Osteocyte (in vitro differentiated cells): ENCODE measurements at places on chromosomes 11 and 22. TPM values are rescaled to one million over a fixed set of nuclear protein-coding genes. Genes with fewer than 3 reads are reported as not detected.

CARD10 gene
- 29.2 and 31.5 TPM in 2 replicates for total RNA-seq

LRRC32 gene
- total RNA-seq: 35.6 and 39.6 TPM in 2 replicates

SMCO4 gene
- total RNA-seq: 14.6 and 14.7 TPM in 2 replicates

STT3A gene
- total RNA-seq: 226 and 229 TPM in 2 replicates

IGLL1 gene
- not detected in 2 replicates for total RNA-seq

NOX4 gene
- 19.6 and 20.1 TPM in 2 replicates for total RNA-seq

- DNase-seq: no peak
These were observed 5.6 kb downstream of the DUSP8 start for GRCh38 chr11:1566381-1567051.

DNA sequence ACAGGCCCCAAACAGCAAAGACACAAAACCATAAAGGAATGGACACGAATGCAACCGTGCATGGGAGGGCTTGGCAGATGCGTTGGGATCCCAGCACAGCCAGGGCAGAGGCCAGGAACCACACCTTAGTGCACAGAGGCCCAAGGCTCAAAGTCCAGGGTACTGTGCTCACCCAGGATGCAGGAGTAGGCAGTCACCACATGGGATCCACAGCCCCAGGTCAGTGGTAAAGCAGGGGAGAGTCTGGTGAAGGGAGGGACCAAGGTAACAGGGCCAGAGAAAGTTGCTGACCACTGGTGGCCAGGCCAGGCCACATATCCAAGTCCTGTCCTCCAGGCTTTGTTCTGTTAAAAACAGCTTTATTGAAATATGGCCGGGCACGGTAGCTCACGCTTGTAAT lies 6.5 kb upstream of the CERK start:
- DNase-seq: no peak

- no peak for DNase-seq
These were observed 5.5 kb downstream of the SEPTIN3 start for GRCh38 chr22:41974691-41975290.

DNA sequence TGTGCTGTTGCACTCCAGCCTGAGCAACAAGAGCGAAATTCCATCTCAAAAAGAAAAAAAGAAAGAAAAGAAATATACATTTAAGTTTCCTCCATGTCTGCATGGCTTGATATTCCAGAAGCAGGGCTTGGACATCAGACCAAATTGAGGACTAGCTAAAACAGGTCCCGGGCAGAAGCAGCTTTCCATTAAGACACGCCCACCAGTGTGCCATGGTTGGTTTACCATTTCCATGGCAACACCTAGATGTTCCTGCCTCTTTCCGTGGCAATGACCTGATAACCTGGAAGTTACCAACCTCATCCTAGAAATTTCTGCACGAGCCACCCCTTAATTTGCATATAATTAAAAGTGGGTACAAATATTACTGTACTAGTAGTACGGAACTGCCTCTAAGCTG lies 111.3 kb downstream of the NAT10 start:
- no peak for DNase-seq

GRCh38 chr11:33128739-33129138 lies 32.5 kb downstream of the CSTF3 start:
- DNase-seq: no peak

GRCh38 chr11:119258983-119259382 lies 52.8 kb downstream of the CBL start:
- DNase-seq: no peak

GRCh38 chr11:47552056-47552565 lies 821 bp downstream of the CELF1 start:
- DNase-seq: no peak

GRCh38 chr11:34345540-34345876 lies 12.3 kb downstream of the ABTB2 start:
- DNase-seq: no peak

DNA sequence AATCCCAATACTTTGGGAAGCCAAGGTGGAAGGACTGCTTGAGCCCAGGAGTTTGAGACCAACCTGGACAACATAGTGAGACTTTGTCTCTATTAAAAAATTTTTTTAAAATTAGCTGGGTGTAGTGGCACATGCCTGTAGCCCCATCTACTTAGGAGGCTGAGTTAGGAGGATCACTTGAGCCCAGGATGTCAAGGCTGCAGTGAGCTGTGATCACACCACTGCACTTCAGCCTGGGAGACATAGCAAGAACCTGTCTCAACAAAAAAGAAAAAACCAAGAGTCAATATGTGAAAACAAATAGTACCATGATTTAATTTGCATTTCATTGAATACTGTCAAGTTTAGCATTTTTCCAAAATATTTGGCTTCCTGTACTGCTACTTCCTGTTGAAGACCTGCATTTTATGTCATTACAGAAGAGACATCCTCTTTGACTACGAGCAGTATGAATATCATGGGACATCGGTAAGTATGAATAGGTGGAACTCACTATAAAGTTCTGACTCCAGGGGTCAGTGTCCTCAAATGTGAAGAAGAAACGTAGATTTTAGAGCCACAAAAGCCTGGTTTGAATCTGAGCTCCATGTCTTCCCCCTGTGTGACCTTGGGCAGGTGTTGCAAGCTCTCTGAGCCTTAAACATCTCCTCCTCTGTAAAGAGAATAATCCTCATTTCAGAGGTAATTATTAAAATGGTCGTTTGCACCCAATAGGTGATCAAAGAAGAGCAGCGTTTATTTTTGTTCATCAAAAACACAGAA lies 16.0 kb downstream of the CDC45 start:
- no peak for DNase-seq

DNA sequence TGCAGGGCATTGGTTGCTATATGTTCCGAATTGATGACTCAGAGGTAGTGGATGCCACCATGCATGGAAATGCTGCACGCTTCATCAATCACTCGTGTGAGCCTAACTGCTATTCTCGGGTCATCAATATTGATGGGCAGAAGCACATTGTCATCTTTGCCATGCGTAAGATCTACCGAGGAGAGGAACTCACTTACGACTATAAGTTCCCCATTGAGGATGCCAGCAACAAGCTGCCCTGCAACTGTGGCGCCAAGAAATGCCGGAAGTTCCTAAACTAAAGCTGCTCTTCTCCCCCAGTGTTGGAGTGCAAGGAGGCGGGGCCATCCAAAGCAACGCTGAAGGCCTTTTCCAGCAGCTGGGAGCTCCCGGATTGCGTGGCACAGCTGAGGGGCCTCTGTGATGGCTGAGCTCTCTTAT lies 5.4 kb upstream of the TTC36 start:
- no peak for DNase-seq

DNA sequence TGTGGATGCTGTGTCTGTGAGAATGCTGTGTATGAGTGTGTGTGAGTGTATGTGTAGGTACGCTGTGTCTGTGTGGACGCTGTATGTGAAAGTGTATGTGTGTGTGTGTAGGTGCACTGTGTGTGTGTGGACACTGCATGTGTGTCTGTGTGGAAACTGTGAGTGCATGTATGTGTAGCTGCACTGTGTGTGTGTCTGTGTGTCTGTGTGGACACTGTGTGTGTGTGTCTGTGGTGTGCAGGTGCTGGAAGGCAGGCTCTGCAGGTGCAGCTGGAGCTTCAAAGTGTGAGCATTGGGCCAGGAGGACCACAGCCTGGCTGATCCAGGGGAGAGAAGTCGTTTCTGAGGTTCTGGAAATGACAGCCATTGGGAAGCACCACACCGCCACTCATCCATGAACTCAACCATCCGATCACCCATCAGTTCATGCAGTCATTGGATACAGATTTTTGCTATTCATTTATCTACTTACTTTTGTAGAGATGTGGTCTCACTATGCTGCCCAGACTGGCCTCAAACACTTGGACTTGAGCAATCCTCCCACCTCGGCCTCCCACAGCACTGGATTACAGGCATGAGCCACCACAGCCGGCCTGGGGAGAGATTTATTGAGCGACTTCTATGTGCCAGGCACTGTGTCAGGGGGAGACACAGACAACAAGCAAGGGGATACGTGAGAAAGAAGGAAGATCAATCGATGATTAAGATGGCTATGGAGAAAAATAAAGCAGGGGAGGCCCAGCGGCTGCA lies 9.6 kb downstream of the TRPM5 start:
- DNase-seq: no peak

DNA sequence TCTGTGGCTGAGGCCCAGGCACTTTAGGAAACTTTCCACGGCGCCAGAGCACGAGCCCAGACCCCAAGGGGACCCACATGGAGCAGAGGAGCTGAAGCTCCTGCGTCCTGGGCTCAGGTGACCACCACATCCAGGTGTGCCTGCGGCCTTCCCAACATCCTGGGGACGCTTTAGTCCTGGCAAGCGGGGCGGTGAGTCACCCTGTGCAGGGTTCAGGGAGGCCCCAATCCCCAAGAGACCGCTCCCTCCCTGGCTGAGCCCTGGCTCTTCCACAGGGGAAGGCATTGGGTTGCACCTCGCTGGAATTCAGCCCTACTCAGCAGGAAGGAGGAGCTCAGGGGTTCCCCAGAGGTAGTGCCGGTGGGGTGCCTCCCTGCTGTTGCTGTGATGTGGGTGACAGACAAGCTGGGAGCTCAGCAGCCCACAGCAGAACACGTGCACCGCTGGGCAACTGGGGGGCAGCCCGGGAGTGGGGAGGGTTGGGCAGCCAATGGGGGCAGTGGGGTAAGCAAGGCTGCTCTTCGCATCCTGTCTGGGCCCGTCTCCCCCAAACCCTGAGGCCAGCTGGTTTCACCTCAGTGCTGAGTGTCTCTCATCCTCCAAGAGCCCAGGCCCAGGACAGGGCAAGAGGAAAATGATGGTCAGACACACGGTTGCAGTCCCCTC lies 802.8 kb downstream of the BRD1 start:
- no peak for DNase-seq

- DNase-seq: no peak
These were observed 256.9 kb upstream of the POU2AF2 start for GRCh38 chr11:110988671-110989070.

DNA sequence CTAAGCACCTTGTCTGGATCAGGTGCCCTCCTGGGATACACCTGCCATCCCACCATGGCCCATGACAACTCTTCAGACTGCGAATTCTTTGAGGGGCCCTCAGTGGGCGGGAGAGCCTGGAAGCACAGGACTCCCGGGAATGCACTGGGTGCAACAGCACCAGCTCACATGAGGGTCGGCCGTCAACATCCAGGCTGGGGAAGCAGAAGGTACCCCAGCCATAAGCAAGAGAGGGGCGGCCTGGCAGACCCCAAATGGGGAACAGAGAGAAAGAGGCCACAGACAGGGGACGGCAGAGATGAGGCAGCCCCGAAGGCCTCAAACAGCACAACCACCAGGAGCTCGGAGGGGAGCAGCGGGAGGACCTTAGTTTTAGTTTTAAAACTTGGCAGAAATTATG lies 94.4 kb downstream of the PHF21B start:
- DNase-seq: no peak

- DNase-seq: no peak
These were observed 5.0 kb downstream of the SLC1A2 start for GRCh38 chr11:35414311-35414710.

DNA sequence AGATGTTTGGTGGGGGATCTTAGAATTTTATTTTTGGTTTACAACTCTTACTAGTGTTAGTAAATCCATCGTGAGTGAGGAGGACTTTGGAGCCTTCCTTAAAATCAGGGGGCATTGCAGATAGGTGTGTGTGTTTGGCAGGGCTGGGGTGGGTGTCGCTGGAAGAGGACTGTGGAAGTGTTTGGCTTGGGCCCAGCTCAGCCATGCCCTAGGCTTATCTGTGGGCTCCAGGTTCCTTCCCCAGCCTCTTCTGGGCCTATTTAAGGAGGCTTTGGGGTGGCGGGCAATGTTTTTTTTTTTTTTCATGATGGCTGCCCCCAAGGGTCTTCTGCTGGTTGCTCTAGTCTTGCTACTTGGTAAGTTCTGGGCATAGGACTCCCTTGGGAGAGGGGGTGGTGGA lies 22.1 kb downstream of the MTFP1 start:
- DNase-seq: no peak

DNA sequence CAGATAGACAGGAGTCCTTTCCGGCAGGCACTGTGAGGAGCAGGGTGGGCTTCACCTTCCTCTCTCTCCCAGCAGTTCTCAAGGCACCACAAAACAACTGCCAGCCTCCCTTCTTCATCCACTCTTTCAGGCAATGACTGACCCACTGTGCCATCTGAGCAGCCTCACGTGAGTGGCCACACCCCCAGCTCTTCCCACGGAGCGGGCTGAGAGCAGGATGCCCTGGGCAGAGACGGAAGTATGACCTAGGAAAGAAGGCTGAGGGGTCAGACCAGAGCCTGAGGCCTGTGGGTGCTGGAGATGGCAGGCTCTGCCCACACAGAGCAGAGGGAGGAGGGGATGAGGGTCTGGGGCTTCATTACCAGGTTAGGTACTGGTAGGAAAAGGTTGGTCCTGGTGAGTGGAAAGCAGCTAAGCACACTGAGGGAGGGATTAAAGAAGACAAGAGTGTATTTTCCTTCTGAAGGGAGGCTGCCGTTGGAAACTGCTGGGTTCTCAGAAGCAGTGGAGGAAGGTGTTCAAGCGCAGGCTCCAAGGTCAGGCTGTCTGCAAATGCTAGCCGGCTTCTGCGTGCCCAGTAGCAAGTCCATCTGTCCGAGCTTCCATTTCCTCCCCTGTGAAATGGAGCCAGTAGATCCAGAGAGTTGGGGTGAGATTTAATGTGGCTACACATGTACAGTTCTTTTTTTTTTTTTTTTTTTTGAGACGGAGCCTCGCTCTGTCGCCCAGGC lies 4.6 kb downstream of the NLRP6 start:
- no peak for DNase-seq

GRCh38 chr11:61685617-61685967 lies 5.4 kb downstream of the DAGLA start:
- no peak for DNase-seq

DNA sequence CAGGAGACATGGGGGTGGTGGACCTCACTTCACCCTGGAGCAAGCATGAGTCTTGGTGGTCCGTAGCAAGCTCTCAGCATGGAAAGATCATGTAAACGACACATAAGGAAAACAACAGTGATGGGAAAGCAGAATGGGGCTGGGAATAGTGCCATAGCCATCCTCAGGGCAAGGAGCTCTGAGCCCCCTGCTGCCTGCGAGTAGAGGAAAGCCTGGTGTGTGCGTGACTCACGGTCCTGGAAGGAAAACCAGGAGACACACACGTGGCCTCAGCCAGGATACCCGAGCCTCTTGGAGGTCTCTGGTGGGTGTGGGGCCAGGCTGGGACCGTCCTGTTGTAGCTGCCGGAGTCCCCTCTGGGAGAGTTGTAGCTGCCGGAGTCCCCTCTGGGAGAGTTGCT lies 12.4 kb downstream of the SHANK3 start:
- peak; percentile 87 for DNase-seq
